ENCODE measurements at places on chromosomes 16 and 17.
A peak's percentile ranks its signal among the peaks of the same experiment; 100 is the strongest.

DNA sequence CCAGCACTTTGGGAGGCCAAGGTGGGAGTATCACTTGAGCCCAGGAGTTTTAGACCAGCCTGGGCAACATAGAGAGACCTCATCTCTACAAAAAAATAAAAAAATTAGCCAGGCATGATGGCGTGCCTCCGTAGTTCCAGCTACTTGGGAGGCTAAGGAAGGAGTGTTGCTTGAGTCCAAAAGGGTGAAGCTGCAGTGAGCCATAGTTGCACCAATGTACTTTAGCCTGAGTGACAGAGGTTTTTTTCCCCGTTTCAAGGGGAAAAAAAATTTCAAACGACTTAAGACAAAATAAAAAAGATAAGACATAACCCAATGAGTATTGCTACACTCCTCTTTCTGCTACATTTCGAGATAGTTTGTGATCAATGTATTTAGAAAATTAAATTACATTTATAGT, 6.8 kb downstream of the DHX8 start:
- no peak for DNase-seq

GRCh38 chr17:32497431-32498205, 10.8 kb downstream of the CDK5R1 start:
- DNase-seq = no peak

DNA sequence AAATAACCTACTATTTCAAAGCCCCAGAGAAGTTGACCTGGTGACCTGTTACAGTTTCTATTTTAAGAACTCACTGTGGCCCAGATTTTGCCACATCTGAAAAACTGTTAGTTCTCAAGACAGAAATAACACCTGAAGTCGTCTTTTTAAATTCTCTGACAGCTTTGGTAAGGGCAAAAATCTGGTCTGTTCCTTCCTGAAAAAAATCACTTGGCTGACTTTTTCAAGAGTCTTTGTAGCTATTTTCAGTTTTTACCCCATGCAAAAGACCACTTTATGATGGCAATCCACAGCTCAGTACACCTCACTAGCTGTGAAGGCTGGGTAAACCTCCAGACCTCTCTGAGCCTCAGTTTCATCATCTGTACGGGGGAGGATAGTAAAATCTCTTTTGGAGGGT, 60.7 kb upstream of the SREBF1 start:
- no peak for DNase-seq

DNA sequence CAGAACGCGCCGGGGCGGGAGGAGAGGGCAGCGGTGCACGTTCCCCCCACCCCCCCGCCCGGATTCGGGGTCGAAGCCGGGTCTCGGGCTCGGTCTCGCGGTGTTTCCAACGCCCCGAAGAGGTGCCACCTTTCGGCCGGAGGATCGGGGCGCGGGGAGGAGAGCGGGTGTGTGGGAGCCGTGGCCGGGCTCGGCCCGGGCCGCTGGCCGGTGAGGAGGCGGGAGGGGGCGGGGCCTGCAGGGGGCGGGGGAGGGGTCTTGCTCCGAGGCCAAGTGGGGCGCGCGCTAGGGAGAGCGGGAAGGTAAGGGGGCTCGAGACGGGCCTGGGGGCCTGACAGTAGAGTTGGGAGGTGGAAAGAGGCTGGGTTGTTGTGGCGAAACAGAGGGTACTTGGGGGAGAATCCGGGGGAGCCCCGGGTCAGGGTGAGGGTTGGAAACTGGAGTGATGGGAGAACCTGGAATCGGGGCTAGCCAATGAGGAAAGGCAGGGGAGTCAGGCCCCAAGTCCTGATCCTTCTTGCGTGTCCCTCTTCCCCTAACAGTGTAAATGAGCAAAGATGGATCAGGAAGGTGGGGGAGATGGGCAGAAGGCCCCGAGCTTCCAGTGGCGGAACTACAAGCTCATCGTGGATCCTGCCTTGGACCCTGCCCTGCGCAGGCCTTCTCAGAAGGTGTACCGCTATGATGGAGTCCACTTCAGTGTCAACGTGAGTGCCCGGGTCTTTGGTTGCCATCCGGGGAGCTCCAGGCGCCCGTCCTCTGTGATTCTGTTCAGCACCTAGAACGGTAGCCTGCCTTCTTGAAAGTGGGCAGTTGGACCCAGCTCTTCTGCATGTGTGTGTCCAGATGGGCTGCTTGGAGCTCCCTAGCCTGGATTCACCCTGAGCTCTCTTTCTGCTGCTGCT, 873 bp downstream of the SETD1A start:
- no peak for DNase-seq

- no peak for DNase-seq
These were observed 51.8 kb downstream of the SKAP1 start for GRCh38 chr17:48378238-48378637.

DNA sequence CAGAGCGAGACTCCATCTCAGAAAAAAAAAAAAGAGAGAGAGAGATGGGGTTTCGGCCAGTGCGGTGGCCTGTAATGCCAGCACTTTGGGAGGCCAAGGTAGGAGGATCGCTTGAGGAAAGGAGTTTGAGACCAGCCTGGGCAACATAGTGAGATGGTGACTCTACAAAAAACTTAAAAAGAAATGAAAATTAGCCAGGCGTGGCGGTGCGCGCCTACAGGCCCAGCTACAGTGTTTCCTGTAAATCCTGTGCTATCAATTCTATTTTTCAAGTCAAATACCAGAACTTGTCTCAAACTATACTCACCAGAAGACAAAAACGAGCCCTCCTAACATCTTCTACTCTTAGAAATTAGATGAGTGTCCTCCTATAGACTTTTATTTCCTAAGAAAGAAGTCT, 19.3 kb downstream of the UBE2O start:
- DNase-seq = no peak

DNA sequence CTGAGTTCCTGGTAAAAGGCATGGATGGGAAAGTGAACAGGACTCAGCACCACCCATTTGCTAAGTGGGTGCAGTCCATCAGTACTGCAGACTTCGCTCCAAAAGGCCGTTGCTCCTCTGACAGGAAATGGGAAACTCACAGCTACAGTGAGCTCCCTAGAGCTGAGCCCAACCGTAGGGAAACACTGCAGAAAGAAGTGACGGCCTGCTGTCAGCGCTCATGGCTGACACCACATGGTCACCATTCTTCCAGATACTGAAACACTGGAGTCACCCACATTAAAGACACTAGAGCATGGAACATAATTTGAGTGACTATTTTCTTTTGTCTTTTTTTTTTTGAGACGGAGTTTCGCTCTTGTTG, 31.9 kb downstream of the UBE2O start:
- DNase-seq = peak; percentile 23

DNA sequence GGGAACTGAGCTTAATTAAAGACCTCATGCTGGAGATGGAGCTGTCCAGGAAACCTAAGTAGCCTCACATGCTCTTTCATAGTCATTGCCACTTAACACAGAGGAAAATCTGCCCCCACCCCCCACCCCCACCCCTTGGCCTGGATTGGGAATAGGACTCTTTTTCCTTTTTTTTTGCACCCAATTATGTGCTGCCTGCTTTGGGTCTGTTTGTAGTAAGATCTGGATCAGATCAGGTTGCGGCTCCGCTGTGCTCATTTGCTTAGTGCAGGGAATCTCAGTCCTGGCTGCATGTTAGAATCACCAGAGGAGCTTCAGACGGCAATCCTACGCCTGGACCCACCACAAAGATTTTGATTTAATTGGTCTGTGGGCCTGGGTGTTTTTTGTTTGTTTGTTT, 219.0 kb downstream of the UTP18 start:
- no peak for DNase-seq

GRCh38 chr16:1323296-1324239, 9.9 kb upstream of the BAIAP3 start:
- no peak for DNase-seq

DNA sequence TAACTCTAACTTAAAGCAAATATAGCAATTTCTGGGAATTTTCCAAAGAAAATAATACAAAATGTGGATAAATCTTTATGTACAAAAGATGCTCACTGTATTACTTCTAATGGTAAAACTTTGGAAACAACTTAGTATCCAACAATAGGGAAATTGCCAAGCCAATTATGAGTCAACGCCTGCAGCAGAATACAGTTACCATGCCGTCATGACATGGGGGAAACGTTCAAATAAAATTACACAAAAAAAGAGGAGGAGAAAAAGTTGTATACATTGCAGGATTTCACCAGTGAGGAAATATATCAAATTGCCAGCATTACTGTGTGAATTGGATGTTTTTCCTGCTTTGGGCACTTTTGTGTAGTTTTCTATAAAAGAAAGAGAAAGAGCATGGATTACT, 469.6 kb downstream of the SOX9 start:
- DNase-seq = no peak

GRCh38 chr17:1643293-1643998, 2.1 kb downstream of the SCARF1 start:
- DNase-seq = no peak

GRCh38 chr16:47037396-47037745, 63.9 kb upstream of the DNAJA2 start:
- DNase-seq = no peak
